ENCODE measurements at places on chromosomes 1 and 21. TPM values are rescaled to one million over a fixed set of nuclear protein-coding genes. Genes with fewer than 3 reads are reported as not detected.

Gene SV2A
- total RNA-seq, result 1.6 TPM

Gene HMGCL
- 30.6 TPM for total RNA-seq

Gene KCNJ10
- total RNA-seq, result not detected

Gene LCE1F
- total RNA-seq, result not detected

Measured in endothelial cell of coronary artery (primary cell).